Foreskin melanocyte (primary cell): ENCODE measurements at places on chromosomes 5 and 9.

DNA sequence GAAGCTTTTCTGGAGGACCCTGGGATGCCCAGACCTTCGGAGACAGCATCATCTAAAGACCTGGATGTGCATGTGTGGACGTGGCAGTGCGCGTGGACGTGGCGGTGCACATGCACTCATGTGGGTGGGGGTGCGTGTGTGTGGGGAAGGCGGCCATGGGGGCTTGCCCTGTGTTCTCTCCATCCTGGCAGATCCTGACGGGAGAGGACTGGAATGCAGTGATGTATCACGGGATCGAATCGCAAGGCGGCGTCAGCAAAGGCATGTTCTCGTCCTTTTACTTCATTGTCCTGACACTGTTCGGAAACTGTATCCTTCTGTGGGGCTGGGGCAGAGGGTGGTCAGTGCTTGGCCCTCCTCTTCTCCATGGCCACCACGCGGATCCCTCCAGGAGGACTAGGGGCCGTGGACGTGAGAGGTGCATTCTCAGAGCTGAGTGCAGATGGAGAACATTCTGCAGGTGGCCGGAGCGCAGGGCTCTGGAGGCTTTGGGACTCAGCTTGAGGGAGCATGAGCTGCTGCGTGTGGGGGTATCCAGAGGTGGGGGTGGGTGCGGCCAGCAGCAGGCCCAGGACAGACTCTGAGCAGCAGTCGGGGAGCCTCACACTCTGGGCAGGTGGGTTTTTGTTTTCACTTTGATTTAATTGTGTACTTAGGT, 129.1 kb downstream of the CACNA1B start:
- DNase-seq, result no peak

DNA sequence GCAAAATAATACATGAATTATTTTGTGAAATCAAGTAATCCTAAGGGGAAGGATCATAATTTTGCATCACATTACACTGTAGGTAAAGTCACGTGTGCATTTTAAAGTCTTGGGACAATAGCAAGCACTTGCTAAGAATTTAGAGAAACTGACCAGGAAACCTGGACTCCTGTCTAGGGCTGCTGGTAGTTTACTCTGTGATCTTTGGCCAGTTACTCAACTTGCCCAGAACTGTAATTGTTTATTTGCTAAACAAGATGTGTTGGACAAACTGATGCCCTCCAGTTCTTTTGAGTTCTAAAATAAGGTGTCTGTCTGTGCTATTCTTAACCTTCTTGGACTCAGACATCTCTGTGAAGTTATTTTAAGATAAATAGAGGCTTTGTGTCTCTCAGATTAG, 594.8 kb upstream of the DMAC1 start:
- DNase-seq, result no peak

GRCh38 chr5:103305809-103306208, 47.2 kb downstream of the MACIR start:
- no peak for DNase-seq

GRCh38 chr5:17796757-17797396, 162.6 kb downstream of the TAF11L14 start:
- no peak for DNase-seq

DNA sequence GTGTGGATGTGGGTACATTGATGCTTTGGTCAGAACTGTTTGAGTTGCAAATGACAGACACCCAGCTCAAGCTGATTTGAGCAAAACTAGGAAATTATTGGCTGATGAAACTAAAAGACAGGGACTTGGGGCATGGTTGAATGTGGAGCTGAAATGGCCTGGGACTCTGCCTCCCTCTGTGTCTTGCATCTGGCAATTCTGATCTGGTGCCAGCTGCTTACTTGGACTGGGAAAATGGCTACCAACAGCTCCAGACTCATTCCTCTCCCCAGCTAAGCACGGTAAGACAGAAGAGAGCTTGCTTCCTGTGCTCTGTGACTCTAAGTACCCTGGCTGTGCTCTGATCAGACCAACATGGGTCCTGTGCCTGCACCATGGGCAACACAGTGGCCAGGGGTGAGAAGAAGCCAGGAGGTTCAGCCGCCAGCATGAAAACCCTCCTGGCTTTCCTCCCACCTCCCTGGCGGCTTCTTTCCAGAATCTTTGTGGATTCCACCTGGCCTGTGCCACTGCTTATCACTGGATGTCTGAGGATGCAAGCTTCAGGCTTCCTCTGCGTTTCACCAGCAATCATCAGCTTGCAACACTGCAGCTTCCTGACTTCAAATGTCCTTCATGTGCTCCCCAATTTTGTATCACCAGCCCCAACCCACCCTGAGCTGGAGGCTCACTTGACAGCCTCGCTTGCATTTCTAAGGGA, 44.1 kb downstream of the C5orf15 start:
- DNase-seq, result no peak

DNA sequence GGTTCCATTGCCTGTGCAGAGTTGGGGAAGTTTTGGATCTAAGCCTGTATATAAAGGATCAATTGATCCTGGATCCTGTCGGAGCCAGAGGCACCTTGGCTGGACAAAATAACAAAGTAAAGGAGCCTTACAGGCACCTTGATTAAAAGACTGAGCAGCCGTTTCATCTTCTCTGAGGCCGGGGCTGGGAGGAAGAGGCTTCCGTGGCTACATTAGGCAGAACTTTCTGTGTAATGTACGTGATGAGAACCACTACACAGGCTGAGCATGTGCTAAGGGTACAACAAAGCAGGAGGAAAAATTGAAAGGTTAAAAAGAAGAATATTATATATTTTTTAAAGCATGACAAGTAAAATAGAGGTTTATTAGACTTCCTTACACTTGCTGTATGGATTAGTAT, 37.0 kb downstream of the IL31RA start:
- no peak for DNase-seq

DNA sequence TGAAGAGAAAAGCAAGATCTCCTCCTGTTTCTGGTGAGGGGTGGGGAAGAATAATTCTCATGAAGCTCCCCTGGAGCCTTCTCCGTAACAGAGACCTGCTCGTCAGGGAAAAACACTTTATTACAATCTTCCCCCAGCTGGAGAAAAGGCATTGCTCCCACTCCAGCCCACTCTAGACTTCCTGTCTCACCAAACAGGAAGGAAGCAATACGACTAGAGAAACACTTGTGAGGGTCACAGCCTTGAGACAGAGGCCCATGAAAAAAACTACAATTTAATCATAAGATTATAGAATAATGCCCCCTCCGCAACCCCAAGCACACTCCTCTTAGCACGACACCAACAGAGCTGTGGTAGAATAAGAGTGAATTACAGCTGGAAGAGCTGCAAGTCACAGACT, 197.2 kb upstream of the S1PR3 start:
- DNase-seq, result no peak

GRCh38 chr5:139296198-139296597, 2.7 kb downstream of the MATR3 start:
- DNase-seq, result no peak

GRCh38 chr5:96973532-96974401, 37.9 kb downstream of the LNPEP start:
- no peak for DNase-seq

DNA sequence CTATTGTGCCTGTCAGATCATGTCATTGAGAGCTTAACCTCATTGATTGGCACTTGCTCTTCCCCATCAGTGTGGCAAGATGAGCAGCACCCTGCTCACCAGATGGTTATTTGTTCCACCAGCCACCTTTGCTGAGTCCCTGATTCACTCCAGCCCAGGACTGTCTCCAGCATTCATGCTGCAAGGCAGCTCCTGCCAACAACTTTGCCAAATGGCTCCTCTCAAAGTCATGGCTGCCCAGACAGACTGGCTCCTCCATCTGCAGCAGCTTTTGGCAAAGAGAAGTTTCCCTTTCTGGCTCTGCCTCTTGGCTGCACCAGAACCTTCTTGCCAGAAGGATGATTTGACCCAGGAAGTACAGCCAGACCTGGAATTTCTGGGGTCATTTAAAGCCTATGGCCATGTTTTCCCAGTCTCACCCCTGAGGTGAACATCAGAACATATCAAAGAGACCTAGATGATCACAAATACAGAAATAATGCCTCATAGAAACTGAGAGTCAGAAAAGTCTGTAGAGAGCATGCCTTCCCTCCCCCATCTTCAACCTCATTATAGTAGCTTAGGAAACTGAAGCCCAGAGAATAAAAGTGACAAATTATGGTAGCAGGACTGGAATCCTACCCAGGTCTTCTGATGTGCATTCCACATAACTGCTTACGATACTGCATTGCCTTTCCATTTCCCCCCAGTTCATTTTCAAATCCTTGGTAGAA, 10.4 kb downstream of the PPP2R2B start:
- no peak for DNase-seq

- peak; percentile 16 for DNase-seq
Observed at GRCh38 chr9:14096258-14096922, 217.6 kb downstream of the NFIB start.

- DNase-seq, result peak; percentile 14
Observed at GRCh38 chr5:59158165-59158564, 575.3 kb downstream of the RAB3C start.

DNA sequence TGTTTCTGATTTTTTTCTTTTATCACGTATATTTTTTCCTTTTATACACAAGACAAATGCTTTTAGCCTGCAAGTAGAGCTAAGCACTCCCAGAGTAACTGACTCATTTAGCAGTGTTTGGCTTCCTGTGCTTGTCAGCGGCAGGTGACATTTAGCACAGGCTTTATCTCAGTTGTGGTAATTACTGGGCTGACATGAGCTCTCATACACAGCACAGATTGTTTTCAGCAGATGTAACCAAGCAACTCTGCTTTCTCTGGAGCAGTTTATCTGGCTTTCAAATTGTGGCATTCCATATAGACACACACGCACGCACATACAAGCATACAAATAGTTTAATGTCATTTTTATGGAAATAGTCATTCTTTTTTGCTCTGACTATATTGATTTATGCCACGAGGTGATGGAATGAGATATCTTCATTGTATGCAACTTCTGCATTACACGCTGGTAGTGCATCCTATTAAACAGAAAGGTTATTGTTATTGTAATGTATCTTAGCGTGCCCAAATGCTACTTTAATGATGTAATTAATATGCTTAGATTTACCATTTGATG, 379.0 kb upstream of the GRAMD2B start:
- DNase-seq, result peak; percentile 99

GRCh38 chr9:93123561-93124283, 10.3 kb downstream of the NINJ1 start:
- no peak for DNase-seq

- DNase-seq, result no peak
Observed at GRCh38 chr5:2465383-2465782, 286.1 kb downstream of the IRX2 start.

DNA sequence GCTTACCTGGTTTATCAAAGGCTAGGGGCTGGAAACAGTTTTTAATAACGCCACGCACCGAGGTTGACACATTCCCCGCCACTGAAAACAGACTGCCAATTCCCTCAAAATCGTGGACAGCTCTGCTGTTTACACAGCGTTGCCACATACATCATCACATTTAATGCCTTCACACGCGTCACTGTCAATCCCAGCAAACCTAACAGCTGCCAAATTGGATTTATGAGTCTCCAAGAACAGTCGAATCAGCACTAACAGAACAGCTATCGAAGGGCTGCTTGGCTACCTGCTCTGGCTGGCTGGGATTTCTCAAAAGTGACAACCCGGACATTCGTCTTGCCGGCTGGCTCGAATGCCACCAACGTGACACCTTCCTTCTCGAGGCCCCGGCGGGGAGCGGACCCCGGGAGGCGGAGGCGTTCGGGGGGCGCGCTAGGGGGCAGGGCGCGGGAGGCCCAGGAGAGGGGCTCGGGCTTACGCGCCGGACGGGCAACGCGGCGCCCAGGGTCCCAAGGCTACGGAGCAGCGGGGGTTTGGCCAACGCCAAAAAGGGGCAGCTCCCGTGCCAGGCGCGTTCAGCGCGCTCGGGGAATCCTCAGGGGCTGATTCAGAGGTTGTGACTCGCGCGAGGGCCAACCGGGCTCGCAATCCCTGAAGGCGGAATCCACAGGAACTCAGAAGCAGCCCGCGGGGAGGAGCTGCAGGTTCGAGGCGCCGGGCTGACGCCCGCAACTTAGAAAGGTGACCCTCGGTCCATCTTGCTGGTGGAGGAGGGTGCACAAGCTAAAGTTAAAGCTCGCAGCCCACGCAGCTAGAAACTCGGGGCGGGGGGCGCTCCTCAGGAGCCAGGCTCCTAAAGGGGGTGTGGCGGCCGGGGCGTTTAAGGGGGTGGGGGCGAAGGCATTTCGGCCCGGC, 1.2 kb downstream of the CDC14B start:
- no peak for DNase-seq

- DNase-seq, result no peak
Observed at GRCh38 chr9:22354699-22355384, 91.8 kb upstream of the DMRTA1 start.

- DNase-seq, result no peak
Observed at GRCh38 chr5:36950586-36951457, 74.3 kb downstream of the NIPBL start.

DNA sequence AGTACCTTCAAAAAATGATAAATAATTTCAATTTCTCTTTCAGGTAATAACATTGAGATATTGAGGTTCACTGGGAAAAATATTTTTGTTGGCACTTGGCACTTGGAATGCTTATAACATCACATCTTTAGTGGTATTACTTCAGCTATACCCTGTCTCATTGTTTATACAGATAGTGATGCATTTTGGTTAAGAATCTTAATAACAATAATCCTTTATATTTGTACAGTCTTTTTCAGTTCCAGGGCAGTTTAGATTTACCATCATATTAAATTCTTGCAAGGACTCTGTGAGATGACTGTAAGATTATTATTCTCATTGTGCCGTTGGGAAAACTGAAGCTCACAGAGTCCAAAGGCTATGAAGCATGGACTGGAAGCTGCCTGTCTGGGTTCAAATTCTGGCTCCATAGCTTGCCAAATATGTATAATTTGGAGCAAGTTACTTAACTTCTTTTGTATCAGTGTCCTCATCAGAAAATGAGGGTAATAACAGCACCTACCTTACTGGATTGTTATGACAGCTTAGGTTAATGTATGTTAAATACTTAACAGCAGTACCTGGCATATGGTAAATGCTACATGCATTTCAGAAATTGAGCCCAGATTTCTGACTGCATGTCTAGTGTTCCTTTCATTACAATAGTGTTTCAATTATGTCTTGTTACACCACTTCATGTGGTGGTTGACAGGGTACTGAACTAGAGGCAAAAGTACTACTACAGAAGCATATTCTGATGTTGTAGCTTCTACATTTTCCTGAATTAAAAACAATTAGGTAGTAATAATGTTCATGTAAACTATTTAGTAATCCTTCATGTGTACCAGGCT, 272.2 kb downstream of the PLK2 start:
- no peak for DNase-seq

GRCh38 chr5:132816554-132816953, 3.5 kb downstream of the SOWAHA start:
- DNase-seq, result no peak

DNA sequence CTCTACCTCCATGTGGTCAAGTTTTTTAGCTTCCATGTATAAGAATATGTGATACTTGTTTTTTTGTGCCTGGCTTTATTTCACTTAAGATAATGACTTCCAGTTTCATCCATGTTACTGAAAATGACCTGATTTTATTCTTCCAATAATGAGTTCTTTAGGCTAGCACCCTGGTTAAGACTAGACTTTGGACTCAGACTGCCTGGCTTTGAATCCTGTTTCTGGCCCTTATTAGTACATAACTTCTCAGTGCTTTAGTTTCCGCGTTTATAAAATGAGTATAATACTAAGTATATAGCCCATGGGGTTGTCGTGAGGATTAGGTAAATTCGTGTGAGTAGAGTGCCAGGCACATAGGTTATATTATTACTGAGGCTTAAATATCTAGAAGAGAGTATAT, 18.5 kb downstream of the KIAA1958 start:
- DNase-seq, result no peak
